ENCODE measurements at places on chromosomes 5 and 9.

GRCh38 chr5:6660688-6661087, 27.4 kb downstream of the SRD5A1 start:
- DNase-seq = no peak

DNA sequence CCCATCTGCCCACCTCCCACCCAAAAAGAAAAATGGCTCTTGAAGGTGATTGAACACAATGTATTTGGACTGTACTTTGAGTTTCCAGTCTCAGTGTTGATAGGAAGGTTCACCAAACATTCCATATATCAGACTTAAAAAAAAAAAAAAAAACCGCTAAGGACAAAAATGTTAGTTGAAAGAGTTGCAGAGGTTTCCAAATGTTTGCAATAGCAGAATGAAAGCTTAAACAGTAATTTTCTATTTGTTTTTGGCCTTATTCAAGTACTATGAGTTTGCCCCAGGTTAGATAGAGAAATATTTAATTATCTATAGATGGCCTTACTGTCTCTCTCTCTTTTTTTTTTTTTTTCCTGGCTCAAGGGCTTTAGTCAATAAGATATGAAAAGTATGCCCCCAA, 6.1 kb downstream of the LRRTM2 start:
- no peak for DNase-seq

GRCh38 chr9:16032799-16033198, 480.0 kb downstream of the CCDC171 start:
- no peak for DNase-seq

DNA sequence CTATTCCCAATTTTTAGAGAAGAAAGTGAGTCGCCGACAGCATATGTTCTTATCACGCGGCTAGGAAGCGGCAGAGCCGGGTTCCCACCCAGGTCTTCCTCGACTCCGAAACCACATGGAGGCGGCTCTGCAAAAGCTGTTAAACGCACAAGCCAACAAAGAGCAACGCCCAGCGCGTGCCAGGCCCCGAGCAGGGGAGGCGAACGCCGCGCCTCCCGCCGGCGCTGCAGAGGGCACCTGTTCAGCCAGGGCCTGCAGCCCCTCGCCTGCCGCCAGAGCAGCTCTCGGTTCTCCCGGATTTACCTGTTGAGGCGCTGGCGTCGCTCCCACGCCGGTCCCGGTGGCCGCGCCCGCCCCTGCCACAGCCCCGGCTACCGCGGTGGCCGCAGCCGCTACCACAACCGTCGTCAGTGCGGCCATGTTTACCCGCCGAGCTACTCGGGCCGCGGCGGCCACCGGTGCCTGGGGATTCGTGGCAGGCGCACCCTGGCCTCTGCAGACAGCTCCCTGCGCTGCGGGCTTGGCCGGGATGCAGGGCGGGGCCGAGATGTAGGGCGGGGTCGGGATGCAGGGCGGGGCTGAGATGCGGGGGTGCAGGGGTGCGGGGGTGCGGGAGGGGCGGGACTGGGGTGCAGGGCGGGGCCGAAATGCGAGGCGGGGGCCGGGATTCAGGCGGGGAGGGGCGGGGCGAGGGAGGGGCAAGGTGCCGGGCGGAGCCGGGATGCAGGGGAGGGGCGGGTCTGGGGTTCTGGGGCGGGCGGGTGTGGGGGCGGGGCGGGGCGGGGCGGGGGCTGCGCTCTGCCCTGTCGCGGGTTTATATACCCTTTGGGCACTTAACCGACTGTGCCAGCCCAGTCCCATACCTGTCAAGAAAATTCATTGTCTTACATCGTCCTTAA, at the start of gene CCDC112:
CCDC112 (minus strand) TSS at position 531 of the 899 bp plus-strand sequence; CDS start at position 420, 111 bp downstream.
- DNase-seq = no peak

DNA sequence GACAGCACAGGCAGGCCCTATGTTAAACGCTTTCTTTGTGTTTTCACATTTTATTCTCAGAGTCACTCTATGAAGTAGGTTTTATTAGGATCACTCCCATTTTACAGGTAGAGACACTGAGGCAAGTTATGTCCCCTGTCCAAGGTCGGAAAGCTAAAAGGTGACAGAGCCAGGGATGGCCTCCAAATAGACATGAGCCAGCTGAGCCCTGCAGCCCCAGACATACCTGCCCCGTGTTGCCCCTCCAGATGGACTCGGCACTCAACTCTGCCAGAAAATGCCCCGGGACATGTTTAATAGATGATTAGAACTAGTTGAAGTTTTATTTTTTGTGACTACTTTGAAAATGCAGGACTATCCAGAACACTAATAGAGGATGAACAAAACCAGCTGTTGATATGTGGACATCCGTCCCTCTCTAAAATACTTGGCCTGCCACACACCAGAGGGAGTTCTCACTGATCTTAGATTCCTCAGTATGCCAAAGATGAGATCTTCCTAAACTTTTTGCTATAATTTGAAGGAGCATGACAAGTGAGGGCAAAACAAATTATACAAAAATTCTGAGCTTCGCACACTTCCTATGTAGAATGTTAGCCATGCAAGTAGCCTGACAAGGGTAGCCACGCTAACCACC, 258.6 kb upstream of the ADAMTS16 start:
- DNase-seq = no peak

- DNase-seq = no peak
These were observed 65.6 kb upstream of the CKMT2 start for GRCh38 chr5:81167544-81167943.

- DNase-seq = no peak
These were observed 384.4 kb upstream of the PDE4D start for GRCh38 chr5:60277941-60278340.

GRCh38 chr9:69147041-69147834, 26.8 kb upstream of the TJP2 start:
- DNase-seq = no peak

DNA sequence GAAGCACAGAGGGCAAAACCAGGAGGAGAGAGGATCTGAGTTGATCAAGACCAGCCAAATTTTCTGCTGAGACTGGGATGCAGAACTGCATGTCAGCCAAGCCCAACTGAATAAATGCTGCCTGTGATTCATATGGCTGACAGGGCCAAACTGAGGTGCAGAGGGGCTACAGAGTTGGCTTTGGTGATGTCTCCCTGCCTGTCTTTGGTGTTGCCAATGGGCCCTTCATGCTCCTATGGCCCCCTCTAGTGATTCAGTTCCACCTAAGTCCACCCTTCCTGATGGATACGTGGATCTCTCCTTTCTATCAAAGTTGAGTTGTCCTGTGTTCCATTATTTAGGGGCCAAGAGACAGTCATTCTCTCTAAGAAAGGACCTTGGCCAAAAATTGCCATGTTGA, 163.6 kb upstream of the TLE4 start:
- no peak for DNase-seq

DNA sequence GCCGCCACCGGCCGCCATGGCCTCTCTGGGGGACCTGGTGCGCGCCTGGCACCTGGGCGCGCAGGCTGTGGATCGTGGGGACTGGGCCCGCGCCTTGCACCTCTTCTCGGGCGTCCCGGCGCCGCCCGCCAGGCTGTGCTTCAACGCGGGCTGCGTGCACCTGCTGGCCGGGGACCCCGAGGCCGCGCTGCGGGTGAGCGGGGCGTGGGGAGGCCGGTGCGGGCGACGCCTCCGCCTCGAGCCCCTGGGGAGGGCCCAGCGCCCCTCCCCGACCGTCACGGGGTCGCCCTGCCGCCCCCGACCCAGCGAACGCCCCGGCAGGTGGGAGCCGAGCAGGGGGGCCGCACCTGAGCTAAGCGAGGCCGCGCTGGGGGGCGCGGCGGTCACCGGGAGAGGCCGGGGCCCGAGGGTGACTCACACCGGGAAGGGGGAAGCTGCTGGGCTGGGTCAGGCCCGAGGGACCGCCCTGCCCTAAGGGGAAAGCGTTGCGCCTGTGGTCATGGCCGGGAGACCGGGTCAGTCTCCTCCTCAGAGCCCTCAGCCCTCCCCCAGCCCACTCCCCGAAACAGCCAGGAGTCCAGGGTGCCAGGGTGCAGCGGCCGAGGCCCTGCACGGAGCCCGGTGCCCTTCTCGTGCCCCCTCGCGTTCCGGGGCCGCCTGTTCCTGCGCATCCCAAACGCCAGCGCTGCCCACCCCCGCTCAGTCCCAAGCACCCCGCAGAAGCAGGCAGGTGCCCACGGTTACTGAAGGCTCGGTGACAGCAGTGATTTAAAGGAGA, 510 bp downstream of the NOXA1 start:
- DNase-seq = no peak

GRCh38 chr5:72255237-72255636, 64.8 kb downstream of the MRPS27 start:
- DNase-seq = no peak

DNA sequence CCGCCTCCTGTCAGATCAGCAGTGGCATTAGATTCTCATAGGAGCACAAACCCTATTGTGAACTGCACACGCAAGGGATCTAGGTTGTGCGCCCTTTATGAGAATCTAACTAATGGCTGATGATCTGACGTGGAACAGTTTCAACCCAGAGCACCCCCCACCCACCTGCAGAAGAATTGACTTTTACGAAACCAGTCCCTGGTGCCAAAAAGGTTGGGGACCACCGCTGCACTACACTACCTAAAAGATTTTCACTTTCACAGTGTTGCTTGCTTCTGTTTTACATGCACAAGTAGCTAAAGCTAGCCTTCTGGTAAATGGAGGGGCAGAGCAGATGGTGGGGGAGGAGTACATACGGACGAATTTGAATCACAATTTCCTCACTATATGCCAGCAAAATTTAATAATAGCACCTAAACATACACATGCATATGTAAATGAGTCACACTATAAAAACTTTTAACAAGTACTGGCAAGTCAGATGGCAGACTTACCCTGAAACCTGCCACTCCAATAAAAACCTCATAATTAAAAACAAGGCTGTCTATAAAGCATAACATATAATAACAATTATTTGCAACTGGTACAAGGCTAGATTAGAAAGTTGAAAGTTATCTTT, 24.0 kb upstream of the CDKN2B start:
- DNase-seq = no peak

DNA sequence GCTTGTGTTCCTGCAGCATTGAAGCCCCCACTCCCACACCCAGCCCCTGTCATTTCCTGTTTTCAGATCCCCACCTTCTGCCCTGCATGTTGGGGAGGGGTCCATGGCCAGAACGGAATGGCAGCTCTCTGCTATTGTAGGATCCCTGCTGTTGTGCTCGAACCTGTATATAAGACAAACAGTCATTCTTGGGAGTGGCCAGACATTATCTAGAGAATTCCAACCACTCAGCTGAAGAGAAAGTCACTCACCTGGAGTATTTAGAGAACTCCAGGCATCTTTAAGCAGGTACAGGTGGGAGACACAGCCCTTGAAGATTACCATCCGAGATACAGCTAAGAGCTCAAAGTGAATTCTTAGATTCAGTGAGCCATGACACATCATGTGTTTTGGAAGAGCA, 96.1 kb downstream of the C9orf152 start:
- no peak for DNase-seq

DNA sequence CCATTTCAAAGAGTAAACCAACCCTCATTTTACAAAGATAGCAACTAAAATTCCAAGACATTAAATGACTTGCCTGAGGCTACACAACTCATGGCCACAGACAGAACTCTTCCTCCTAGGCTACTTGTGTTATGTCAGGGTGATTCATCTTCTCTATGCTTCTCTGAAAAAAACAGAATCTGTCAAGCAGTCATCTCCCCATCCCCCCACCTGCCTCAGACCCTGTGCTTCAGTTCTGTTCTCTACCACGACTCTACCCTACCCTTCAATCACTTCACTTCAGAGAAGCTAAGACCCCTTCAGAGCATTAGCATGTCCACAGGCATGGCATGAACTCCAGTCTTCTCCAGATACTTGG, 277.7 kb upstream of the PTGER4 start:
- DNase-seq = no peak

- DNase-seq = no peak
These were observed 1.4 kb upstream of the QSOX2 start for GRCh38 chr9:136246849-136247550.

GRCh38 chr5:147887026-147887627, 8.6 kb downstream of the SCGB3A2 start:
- DNase-seq = no peak

DNA sequence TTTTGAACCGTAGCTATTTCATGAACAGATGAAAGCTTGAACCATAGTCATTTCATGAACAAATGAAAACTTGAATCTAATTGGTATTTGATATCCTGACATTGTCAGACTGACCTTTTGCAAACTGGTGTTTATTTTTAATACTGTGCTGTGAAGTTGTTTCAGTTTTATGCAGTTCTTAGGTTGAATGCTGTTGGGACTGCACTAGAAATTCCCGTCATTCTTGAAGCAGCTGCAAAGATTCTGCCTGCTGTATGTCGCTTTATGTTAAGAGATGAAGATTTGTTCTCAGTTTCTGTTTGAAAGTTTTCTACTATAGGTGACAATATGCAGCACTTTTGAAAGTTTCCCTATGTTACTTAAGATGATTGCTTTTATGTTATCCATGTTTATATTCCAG, 22.5 kb upstream of the FAM120AOS start:
- no peak for DNase-seq

GRCh38 chr5:67435032-67435431, 238.4 kb upstream of the CD180 start:
- no peak for DNase-seq

GRCh38 chr5:67813877-67814539, 401.5 kb upstream of the PIK3R1 start:
- DNase-seq = no peak

DNA sequence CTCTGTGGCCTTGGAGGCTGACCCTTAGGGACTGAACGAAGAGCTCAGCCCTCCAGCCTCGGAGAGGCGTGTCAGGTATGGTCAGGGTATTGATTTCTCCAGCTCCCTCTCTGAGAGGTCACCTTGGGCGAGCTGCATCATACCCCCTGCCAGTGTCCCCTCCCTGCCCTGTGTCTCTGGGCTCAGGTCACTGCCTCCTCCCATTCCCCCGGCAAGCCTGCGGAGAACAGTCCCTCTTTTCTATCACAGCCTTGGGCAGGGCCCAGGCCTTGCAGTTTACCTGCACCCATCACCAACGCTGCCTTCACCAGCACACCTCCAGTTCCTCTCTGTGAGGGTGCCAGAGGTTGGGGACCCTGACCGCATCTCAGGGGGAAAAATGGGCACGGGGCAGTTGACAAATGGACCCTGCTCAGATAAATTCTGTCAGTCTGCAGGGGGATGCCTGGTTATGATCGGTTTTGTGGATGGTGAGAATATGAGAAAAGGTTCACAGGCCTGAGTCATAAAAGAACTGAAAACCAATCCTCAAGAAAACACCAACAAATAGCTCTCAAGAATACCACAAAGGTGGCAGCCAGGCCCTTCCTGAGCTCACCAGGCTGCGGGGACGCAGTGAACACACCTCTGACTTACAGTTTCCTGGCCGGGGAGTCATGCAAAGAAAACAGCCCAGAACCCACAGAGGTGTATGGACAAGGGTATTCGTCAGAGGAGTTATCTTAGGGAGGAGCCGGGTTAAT, 24.7 kb upstream of the RXRA start:
- no peak for DNase-seq

GRCh38 chr5:53480416-53481158, at the start of gene FST:
TSS of gene FST (plus strand) at chr5:53480629. CDS start at chr5:53480792, 163 bp downstream.
- no peak for DNase-seq

DNA sequence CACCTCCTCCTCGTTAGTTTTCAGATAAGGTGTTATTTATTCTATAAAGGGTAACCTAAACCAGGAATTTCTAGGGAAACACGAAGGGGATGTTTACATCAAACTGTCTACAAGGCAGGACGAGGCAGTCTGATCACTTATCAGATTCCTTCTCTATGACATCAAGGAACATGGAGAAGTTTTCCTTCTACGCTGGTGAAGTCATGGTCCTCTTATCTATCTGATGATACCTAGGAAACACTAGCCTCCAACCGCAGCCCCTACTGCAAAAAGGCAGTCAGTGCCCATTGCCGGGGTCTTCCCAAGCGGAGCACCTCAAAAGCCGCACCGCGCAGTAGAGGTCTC, 1.5 kb downstream of the MPDZ start:
- no peak for DNase-seq
